ENCODE measurements at places on chromosomes 6 and 20. TPM values are rescaled to one million over a fixed set of nuclear protein-coding genes. Genes with fewer than 3 reads are reported as not detected.

NKAIN4 gene
- total RNA-seq, result not detected

SOX4 gene
- total RNA-seq, result 27.2 TPM

OOEP gene
- not detected for total RNA-seq

TAF4 gene
- 37.6 TPM for total RNA-seq

RPL10A gene
- 4,762 TPM for total RNA-seq

PI3 gene
- not detected for total RNA-seq

LPIN3 gene
- 30.5 TPM for total RNA-seq

Measured in uterus (tissue), 4 donors.